ENCODE measurements at places on chromosomes 12 and 14. TPM values are rescaled to one million over a fixed set of nuclear protein-coding genes. Genes with fewer than 3 reads are reported as not detected.

TOMM20L gene
- total RNA-seq: not detected

IL31 gene
- not detected for total RNA-seq

NRL gene
- total RNA-seq: 2.2 TPM

LRP1-AS gene
- total RNA-seq: not detected

FITM1 gene
- 0.94 TPM for total RNA-seq

FNTB gene
- 12.8 TPM for total RNA-seq

CCDC60 gene
- not detected for total RNA-seq

CLEC2A gene
- not detected for total RNA-seq

CCDC175 gene
- total RNA-seq: 3.4 TPM

RNASE3 gene
- not detected for total RNA-seq

SLC8A3 gene
- total RNA-seq: 46.0 TPM

HOXC9 gene
- total RNA-seq: not detected

PLA2G1B gene
- total RNA-seq: not detected
